Camera-type eye (tissue), 1 donor: ENCODE measurements at places on chromosomes 5 and 9. TPM values are rescaled to one million over a fixed set of nuclear protein-coding genes. Genes with fewer than 3 reads are reported as not detected.

ROPN1L gene
- total RNA-seq = 3.6 TPM

PLEKHG4B gene
- total RNA-seq = 10.1 TPM

C7 gene
- total RNA-seq = 7.5 TPM

MLANA gene
- total RNA-seq = 27.2 TPM
